ENCODE measurements at places on chromosomes 16 and 17. TPM values are rescaled to one million over a fixed set of nuclear protein-coding genes. Genes with fewer than 3 reads are reported as not detected.

The HP gene
- total RNA-seq: not detected

The HOXB8 gene
- 34.8 TPM for total RNA-seq

The KIAA0513 gene
- total RNA-seq: 8.9 TPM

The CFAP119 gene
- total RNA-seq: 10.5 TPM

The TMEM220 gene
- 0.12 TPM for total RNA-seq

The TCAP gene
- total RNA-seq: 0.19 TPM

The GLP2R gene
- total RNA-seq: 0.50 TPM

The ST6GALNAC2 gene
- total RNA-seq: 5.1 TPM

The MYO15A gene
- 0.02 TPM for total RNA-seq

The KRT20 gene
- total RNA-seq: not detected

The CD300LF gene
- not detected for total RNA-seq

The NPTX1 gene
- total RNA-seq: 0.53 TPM

The COPZ2 gene
- total RNA-seq: 24.1 TPM

The STAC2 gene
- total RNA-seq: not detected

The TTLL6 gene
- not detected for total RNA-seq

The C16orf74 gene
- total RNA-seq: 10.9 TPM

The GAS7 gene
- 0.10 TPM for total RNA-seq

The PRR35 gene
- not detected for total RNA-seq

The DHRS7C gene
- total RNA-seq: not detected

The SLC16A3 gene
- 65.3 TPM for total RNA-seq

The SULT1A1 gene
- total RNA-seq: 94.4 TPM

The ERI2 gene
- total RNA-seq: 47.0 TPM

The WDR81 gene
- total RNA-seq: 25.5 TPM

The MEIOB gene
- total RNA-seq: 0.38 TPM

The CDR2L gene
- 24.0 TPM for total RNA-seq

The FBF1 gene
- total RNA-seq: 12.5 TPM

The METTL23 gene
- 38.6 TPM for total RNA-seq

The LGALS9C gene
- not detected for total RNA-seq

The NPIPB9 gene
- total RNA-seq: not detected

The MYO15B gene
- total RNA-seq: 7.1 TPM

The MKS1 gene
- total RNA-seq: 16.1 TPM

The TBX6 gene
- not detected for total RNA-seq

The CHST5 gene
- not detected for total RNA-seq

The HS3ST3B1 gene
- total RNA-seq: 14.2 TPM

The ARHGAP44 gene
- total RNA-seq: 0.69 TPM

The KIF19 gene
- not detected for total RNA-seq

The KRTAP4-5 gene
- total RNA-seq: not detected

The NPW gene
- not detected for total RNA-seq

The TPSG1 gene
- 4.3 TPM for total RNA-seq

The CSNK2A2 gene
- 13.7 TPM for total RNA-seq

The EME1 gene
- 15.8 TPM for total RNA-seq

The NAGS gene
- 1.4 TPM for total RNA-seq

The CHST6 gene
- not detected for total RNA-seq

The CDT1 gene
- 29.3 TPM for total RNA-seq

The MLKL gene
- total RNA-seq: 16.0 TPM

The ASGR1 gene
- 0.86 TPM for total RNA-seq

The G6PC3 gene
- total RNA-seq: 89.1 TPM

The HOXB5 gene
- total RNA-seq: 2.0 TPM

The CA10 gene
- not detected for total RNA-seq

The TLE7 gene
- not detected for total RNA-seq

The HS3ST2 gene
- not detected for total RNA-seq

The ARHGAP23 gene
- total RNA-seq: 48.9 TPM

The CIBAR2 gene
- not detected for total RNA-seq

The CES5A gene
- total RNA-seq: not detected

The ZNF423 gene
- total RNA-seq: not detected

The SLC13A2 gene
- total RNA-seq: not detected

The TBC1D3K gene
- total RNA-seq: not detected

The ZNF19 gene
- 5.8 TPM for total RNA-seq

The IGSF6 gene
- total RNA-seq: not detected

Measured in A172 (cell line).